MG63 (cell line): ENCODE measurements at places on chromosomes 5 and 9. TPM values are rescaled to one million over a fixed set of nuclear protein-coding genes. Genes with fewer than 3 reads are reported as not detected.

PCDHGB1 gene
- 0.59 and 1.3 TPM in 2 replicates for total RNA-seq

DNA sequence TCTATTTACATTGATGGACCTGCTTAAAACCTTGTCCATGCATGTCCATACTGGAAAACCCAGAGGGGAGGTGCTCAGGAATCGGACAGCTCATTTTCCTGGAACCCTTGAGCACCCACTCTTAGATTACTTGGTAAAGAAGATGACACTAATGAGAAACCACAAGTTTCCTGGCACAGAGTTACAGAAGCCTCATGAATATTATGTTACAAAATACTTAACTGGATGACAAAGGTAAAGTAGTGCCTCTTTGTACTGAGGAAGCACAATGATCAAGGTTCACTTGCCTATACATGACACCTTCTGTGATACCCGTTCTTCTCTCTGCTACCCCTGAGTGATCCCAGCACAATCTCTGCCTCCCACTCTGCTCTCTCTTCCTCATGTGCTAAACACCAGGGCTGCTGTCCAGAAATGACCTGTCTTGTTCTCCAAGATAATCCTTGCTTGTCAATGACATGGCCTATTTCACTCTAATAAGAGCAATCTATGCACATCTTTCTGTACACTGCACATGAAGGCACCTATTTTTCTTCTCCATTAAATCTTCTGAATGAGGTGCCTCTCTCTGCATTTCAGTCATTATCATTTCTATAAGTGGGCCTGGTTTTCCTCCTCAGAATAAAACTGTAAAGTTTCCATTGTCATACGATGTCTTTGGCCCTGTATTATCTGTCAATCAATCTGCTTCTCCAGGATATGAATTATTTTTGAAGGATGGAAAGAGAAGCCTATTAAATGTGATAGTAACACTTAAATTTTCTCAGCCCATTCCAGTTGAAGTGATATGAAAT lies 684.0 kb upstream of the ACO1 start:
- DNase-seq: no peak

- no peak for DNase-seq
These were observed 334.6 kb upstream of the TUSC1 start for GRCh38 chr9:26012797-26013196.

GRCh38 chr5:72467461-72467860 lies 39.7 kb downstream of the ZNF366 start:
- DNase-seq: no peak
